Epithelial cell of prostate (primary cell): ENCODE measurements at places on chromosomes 4 and X.
A peak's percentile ranks its signal among the peaks of the same experiment; 100 is the strongest.

- DNase-seq, result no peak
Observed at GRCh38 chr4:101914761-101915160, 124.2 kb downstream of the BANK1 start.

DNA sequence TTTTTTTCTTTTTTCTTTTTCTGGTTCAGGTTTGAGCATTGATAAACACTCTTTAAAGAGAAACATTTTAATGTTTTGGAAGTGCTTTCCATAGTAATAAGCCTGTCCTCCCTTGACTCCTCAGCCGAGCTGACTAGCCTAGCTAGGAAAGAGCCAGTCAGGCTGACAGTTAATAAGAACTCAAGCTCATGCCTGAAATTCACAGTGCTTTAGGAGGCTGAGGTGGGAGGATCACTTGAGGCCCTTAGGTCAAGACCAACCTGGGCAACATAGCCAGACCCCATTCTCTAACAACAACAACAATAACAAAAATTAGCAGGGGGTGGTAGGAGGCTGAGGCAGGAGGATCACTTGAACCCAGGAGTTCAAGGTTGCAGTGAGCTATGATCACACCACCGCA, 53.4 kb upstream of the ZCCHC13 start:
- no peak for DNase-seq

- DNase-seq, result no peak
Observed at GRCh38 chr4:139015948-139016471, 429 bp downstream of the NOCT start.

DNA sequence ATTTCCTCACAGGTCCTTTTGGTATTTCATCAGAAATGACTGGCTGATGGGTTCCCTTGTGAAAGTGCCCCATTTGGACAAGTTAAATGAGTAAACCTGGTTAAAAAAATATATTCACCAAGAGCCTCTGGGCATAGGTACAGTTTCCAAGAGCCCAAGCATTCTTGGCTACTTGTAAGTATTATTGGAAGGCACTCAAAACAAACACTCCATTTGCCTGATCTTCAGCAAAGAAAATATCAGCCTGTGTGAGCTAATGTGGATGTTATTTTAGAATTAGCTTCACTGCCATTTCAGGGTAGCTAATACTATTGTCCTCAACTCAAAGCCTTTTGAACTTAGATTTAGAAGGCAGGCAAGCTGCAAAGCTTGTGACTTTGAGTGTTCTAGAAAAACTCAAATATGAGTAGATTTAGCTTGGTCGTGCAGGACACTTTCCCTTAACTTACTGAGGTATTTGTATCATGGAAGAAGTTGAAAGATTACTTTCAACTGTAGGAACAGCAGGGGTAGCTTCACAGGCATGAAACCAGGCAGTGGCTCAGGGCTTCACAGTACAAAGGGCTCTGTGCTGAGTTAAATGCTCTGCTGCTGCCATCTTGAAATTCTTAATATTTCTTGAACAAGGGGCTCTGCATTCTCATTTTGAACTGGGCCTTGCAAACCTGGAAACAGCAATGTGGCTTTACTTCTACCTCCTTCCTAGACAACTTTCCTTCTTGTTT, 177.2 kb downstream of the AMELX start:
- peak; percentile 8 for DNase-seq

- no peak for DNase-seq
Observed at GRCh38 chr4:25937801-25938200, 23.8 kb downstream of the SMIM20 start.

GRCh38 chrX:12497832-12498591, 293.2 kb upstream of the PRPS2 start:
- no peak for DNase-seq

GRCh38 chrX:54182864-54183613, at the start of gene FAM120C:
Gene FAM120C (minus strand): TSS chrX:54183254. CDS start chrX:54183198, 56 bp downstream.
- no peak for DNase-seq

- no peak for DNase-seq
Observed at GRCh38 chr4:3700736-3701135, 65.4 kb upstream of the ADRA2C start.

- no peak for DNase-seq
Observed at GRCh38 chr4:170818786-170819185, 729.0 kb upstream of the AADAT start.

GRCh38 chr4:498328-498904, 540 bp downstream of the ZNF721 start:
- no peak for DNase-seq

GRCh38 chrX:13764281-13764680, 29.7 kb downstream of the OFD1 start:
- no peak for DNase-seq

- DNase-seq, result no peak
Observed at GRCh38 chr4:24778464-24779225, 16.7 kb upstream of the SOD3 start.

- DNase-seq, result no peak
Observed at GRCh38 chr4:74092957-74093356, 6.0 kb downstream of the CXCL2 start.

DNA sequence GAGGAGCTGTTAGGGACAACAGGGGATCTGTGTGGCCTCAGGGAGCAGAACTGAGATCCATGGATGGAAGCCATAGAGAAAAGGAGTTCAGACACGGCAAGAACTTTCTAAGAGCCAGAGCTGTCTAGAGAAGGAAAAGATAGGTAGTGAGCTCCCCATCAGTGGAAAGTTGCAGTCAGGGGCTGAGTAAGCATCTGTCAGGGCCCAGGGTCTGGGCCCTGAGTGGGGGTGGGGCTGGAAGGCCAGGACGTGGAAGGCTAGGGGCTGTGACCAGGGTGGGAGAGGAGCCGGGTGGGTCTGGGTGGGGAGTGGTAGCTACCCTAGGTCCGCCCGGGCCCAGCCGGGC, 324 bp upstream of the MSN start:
- DNase-seq, result no peak

GRCh38 chr4:10019521-10020051, 1.7 kb downstream of the SLC2A9 start:
- no peak for DNase-seq

- DNase-seq, result no peak
Observed at GRCh38 chr4:108325561-108325960, 156.8 kb upstream of the LEF1 start.

DNA sequence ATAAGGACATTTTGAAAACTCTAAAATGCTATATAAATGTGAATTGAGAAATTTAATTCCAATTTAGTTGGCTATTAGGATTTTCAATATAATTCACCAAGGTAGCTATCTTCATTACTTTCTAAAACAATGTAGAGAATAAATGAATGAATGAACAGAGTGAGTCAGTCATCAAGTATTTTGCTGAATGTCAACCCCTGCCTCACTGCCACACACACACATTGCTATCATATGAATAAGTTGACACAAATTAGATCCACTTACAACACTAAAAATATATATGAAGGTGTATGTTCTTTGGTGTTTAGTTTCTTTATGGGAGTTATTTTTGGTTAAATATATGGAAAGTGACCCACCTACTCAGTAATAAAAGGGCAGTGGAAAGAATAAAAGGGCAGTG, 141.4 kb upstream of the SMIM10 start:
- no peak for DNase-seq

DNA sequence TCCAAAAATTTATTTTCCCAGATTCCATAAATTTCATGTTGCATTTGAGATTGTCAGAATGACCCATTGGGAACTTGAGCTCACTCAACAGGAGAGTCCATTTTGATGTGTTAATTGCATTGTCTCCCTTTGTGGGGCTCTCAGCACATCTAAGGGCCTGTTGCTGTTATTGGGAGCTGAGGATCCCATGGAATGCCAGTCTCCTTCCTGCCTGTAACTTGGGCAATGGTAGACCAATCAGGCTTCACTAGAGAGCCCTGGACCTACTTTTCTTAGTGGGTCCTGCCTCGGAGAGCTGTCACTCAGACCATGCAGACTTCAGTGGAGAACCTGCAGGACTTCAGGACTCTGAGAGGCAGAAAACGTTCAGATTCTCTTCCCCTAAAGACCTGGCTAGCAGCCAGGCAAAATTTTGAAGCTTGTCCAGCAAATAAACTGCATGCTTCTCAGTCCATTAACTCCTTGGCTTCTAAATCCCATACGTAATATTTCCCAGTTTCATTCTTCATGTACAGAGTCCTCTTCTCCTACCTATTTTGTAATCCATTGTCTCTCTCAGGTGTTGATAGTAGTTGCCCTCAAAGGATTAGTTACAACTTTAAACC, 25.1 kb downstream of the OCRL start:
- no peak for DNase-seq

DNA sequence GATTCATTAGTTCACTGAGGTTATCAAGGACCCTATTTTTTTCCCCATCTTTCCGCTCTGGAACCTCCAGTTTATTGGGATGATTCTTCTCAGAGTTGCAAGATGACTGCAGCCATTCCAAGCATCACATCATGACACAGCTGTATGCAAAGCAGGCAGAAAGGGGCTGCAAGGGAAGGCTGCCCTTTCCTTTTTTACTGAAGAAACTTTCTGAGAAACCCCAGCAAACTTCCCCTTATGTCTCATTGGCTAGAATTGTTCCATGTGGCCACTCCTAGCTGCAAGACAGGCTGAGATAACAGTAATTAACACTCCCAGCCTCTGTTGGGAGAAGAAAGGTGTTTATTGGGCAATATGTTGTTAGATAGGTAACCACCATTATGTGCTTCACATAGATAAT, 102.6 kb downstream of the SATL1 start:
- DNase-seq, result no peak

DNA sequence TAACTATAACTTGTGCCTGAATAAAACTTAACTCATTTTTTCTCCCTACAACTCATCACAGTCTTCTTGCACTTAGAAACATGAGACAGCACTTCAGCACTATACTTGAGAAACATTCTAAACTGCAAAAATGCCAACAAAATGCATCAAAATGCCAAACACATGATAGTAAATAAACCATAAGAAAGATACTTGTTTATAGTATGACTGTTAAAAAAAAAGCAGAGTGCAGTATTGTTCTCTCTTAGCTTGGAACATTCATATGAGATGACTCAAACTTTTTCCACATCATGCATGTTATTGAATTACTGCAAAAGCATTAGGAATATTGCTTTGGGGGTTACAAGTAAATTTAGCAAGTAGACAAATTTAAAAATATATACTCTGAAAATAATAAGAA, 135.7 kb upstream of the ANXA10 start:
- no peak for DNase-seq

DNA sequence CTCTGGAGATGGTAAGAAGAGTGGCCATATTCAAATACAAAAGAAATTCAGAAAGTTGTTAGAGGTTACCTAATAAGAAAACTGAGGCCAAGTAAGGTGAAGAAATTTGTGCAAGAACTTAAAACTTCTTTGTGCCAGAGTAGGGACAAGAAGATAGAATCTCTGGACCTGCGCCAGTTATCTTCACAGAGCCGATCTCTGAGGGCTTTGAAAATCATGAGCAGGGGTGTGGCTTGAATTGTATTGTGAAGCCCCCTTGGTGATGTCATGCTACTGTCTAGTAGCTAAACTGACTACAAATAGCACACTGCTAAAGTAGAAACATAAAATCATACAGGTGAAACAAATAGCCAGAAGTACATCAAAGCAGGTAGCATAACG, 184.6 kb downstream of the UGT8 start:
- no peak for DNase-seq

DNA sequence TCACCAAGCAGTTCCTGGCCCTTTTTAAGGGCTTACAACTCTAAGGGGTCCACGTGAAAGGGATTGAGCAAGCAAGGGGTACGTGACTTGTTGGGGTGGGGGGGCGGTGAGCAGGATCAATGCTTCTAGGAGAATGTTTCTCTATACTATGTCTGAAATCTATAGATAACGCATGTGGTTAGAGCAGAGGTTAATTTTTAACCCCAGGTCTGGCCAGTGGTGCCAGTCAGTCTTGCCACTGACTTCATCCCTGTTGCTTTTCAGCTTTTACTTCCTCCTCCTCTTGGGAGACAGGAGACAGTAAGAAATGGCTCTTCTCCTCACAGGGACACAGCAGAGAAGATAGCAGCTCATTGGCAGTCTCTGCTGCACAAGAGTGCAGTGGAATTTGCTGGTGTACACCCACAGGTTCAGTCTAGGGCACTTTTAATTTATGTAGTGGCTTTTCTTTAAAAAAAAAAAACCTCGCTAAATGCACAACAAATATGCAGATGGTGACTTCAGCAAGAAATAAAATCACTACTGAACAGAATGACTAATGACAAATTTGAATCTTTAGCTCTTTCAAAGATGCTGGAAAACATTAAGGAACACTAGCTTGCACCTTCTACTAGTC, 190.5 kb downstream of the CCNG2 start:
- DNase-seq, result no peak

GRCh38 chrX:19728915-19729314, 158.5 kb downstream of the SH3KBP1 start:
- no peak for DNase-seq

- DNase-seq, result no peak
Observed at GRCh38 chrX:139639253-139639652, 68.7 kb downstream of the MCF2 start.

DNA sequence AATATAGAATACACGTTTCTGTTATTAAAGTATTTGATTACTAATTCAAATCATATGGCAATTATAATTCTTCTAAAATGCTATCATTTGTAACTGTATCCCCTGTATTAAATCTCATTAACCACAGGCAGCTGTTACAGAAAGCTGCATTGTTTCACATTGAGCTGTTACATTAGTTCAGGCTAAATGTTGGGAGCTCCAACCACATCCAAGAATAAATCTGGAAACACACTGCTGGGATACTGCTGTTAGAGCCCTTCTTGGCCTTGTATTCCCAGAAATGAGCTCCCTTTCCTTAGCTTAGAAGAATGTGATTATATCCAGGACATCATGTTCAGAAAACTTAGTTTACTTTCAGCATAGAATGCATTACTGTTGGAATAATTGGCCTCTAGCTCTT, 48.2 kb downstream of the GUCY1B1 start:
- DNase-seq, result no peak

DNA sequence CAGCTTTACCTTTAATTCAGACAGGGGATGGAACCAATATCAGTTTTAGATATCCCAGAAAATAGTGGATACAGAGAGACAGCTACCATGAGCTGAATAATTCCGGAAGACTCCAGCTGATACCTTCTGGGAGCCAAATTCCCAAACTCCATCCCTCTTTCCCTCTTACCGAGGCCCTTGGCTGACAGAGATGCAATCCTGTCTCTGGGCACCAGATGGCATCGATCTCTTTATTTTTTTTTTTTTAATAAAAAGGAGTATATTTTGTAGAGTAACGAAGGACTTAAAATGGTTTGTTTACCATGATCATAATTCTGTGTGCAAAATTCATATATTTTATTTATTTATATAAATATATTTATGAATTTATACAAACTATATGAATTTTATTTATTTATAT, 31.0 kb downstream of the RAB40A start:
- DNase-seq, result no peak

DNA sequence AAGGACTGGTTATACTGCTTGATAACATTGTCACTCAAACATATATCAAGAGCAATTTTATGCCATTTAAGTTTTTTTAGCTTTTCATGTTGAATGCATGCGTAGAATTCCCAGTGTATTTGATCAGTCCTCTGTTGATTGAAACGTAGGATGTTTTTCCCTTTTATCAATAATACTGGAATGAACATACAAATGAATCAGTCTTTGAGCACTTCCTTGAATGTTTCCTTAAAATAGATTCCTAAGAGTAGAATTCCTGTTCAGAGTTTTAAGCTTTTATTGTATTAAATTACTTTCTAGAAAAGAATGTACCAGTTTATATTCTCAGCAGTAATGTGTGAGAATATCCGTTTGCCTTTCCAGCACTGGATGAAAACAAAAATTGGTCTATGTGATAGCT, 37.8 kb downstream of the ADD1 start:
- DNase-seq, result no peak
